ENCODE measurements at places on chromosomes 7 and 10. TPM values are rescaled to one million over a fixed set of nuclear protein-coding genes. Genes with fewer than 3 reads are reported as not detected.

PTPN20 gene
- total RNA-seq = 3.1 TPM

NKX2-3 gene
- 0.07 TPM for total RNA-seq

HOXA9 gene
- 0.68 TPM for total RNA-seq

FXYD4 gene
- not detected for total RNA-seq

AKR1C2 gene
- 3,473 TPM for total RNA-seq

ZNF853 gene
- total RNA-seq = 2.9 TPM

BTBD16 gene
- total RNA-seq = 0.41 TPM

SLC16A9 gene
- 0.09 TPM for total RNA-seq

SH2B2 gene
- 3.6 TPM for total RNA-seq

ATE1 gene
- total RNA-seq = 21.4 TPM

VWC2 gene
- not detected for total RNA-seq

PTPRZ1 gene
- not detected for total RNA-seq

FGFBP3 gene
- total RNA-seq = 3.1 TPM

MOGAT3 gene
- not detected for total RNA-seq
